ENCODE measurements at places on chromosomes 2 and 18.

DNA sequence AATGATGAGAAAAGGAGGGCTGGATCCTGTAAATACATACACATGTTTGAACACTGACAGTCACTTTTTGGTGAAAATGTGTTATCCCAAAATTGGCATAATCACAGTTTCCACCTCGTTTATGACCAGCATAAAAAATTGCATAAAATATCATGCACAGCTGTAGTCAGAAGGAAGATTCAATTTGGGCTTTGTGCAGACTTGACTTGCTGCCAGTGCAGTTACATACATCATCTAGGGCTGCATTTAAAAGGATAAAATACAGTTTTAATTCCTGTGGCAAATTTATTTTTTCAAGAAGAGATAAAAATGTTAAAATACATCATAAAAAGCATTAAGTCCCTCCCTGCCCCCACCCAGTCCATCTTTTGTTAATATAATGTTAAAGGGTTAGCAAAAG, 103.8 kb downstream of the VWC2L start:
- no peak for DNase-seq

GRCh38 chr2:183490914-183491313, 366.7 kb downstream of the NUP35 start:
- DNase-seq, result no peak

DNA sequence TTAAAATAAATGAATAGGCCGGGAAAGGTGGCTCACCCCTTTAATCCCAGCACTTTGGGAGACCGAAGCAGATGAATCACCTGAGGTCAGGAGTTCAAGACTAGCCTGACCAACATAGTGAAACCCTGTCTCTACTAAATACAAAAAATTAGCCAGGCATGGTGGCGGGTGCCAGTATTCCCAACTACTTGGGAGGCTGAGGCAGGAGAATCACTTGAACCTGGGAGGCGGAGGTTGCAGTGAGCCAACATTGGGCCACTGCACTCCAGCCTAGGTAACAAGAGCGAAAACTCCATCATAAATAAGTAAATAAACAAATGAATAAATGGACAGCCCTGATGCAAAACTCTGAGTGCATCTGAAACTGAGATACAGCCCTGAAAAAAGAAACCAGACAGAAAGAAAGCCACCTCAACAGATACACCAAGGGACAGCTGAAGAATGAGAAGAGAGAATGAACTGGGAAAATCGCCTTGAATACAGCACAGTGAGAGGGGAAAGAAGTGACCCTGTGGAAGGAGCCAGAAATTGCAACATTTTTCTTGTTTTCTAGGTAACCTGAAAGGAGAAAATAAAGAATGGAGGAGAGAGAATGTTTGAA, 64.4 kb downstream of the TRABD2A start:
- DNase-seq, result no peak

DNA sequence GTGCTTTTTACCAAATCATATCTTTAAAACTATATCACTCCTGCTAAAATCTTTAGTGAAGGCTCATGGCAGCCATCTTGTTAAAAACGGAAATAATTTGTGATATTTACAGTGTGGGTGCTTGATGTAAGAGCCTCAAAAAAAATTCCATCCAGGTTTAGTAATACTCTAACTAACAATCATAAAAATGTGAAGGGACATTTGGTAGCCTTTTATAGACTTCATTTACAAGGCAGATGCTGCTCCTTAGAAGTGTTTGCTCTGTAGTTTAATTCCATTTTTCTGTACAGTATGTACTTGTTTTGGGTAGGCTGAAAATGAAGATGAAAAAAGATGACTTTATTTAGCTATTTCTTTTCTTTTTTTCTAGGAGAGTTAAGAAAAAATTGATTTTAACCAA, 525.0 kb downstream of the ZEB2 start:
- DNase-seq, result no peak

- no peak for DNase-seq
Measured at GRCh38 chr2:101623031-101623521, 74.4 kb upstream of the MAP4K4 start.

Measured in NCI-H187 (cell line).